Progenitor cell of endocrine pancreas (in vitro differentiated cells): ENCODE measurements at places on chromosomes 7 and 10. TPM values are rescaled to one million over a fixed set of nuclear protein-coding genes. Genes with fewer than 3 reads are reported as not detected.
A peak's percentile ranks its signal among the peaks of the same experiment; 100 is the strongest.

DNA sequence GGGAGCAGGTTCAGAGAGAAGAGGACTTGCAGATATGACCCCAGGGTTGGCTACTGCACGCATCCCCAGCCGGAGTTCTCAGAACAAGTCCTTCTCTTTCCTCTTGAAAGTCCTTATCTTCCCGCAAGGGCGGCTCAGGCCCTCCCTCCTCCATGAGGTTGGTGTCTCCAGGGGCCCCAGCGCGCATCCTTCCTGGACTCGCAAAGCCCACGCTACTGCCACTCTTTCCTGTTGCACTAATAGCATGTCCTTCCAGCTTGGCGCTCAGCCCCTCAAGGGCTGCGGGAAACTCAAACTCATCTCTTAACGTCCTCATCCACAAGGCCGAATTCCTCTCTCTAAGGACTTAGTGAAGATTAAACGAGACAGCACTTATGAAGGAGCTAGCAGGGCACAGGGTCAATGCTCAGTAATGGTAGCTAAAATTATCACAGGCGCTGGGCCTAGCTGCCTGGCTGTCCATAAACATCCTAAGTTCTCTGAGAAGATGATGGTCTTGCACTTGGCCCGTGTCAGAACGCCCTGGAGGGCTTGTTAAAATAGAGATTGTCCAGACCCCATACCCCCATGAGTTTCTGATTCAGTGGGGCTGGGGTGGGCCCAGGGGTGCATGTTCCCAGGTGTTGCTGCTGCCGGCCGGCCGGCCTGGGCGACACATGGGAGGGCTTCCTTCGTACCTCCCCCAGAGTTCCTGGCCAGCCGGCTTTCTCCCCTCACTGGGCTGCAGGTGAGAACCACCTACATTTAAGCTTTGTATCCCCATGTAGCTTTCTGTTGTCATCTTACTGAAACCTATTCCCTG, 261.4 kb downstream of the COBL start:
- DNase-seq: no peak
- H3K27ac ChIP-seq: no peak overlapping the region

- H3K4me1 ChIP-seq: peaks cover 1% of the 10 kb centered on the region
- H3K27me3 ChIP-seq: no peaks in the 10 kb centered on the region
- H3K36me3 ChIP-seq: peaks cover 12% of the 10 kb centered on the region
- H3K4me3 ChIP-seq: no peak overlapping the region
- DNase-seq: no peak
- no peak overlapping the region for H3K27ac ChIP-seq
These were observed 92.1 kb downstream of the PPP1R3C start for GRCh38 chr10:91540733-91541132.

GRCh38 chr10:29535012-29535777, 99.6 kb downstream of the SVIL start:
- peaks cover 19% of the 10 kb centered on the region for H3K36me3 ChIP-seq
- DNase-seq: peak; percentile 51
- H3K4me3 ChIP-seq: peak overlapping the region; percentile 27
- no peaks in the 10 kb centered on the region for H3K27me3 ChIP-seq
- H3K4me1 ChIP-seq: peaks cover 23% of the 10 kb centered on the region

HMX3 gene
- not detected in 2 replicates for total RNA-seq

GNG11 gene
- not detected in 2 replicates for total RNA-seq

DNA sequence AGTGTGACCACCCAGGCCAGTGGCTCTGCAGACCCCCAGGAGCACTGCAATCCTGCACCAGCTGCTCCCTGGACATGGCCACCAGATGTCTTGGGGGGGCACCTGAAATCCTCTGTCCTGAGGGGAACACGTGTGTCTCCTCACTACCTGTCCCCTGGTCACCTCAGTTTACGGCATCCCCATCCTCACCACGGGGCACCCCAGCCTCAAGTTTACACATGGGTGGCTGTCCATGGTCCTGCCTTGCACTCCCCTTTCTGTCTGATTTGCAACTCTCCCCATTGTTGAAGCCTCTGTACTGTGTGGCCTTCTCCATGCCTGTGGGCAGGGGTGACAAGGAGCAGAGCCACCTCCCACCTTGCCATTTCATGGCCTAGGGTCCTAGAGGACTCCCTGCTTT, 67.2 kb downstream of the RAMP3 start:
- no peak for DNase-seq
- peaks cover 32% of the 10 kb centered on the region for H3K27me3 ChIP-seq
- no peaks in the 10 kb centered on the region for H3K4me1 ChIP-seq
- H3K27ac ChIP-seq: no peak overlapping the region
- H3K4me3 ChIP-seq: no peak overlapping the region

GRCh38 chr7:64811767-64812166, 17.5 kb downstream of the ZNF138 start:
- peaks cover 48% of the 10 kb centered on the region for H3K36me3 ChIP-seq
- no peaks in the 10 kb centered on the region for H3K4me1 ChIP-seq
- H3K4me3 ChIP-seq: no peak overlapping the region

- H3K4me1 ChIP-seq: peaks cover 32% of the 10 kb centered on the region
- H3K27me3 ChIP-seq: no peaks in the 10 kb centered on the region
- H3K4me3 ChIP-seq: no peak overlapping the region
- DNase-seq: no peak
These were observed 32.6 kb downstream of the PDZD8 start for GRCh38 chr10:117342641-117343040.

NEUROD6 gene
- not detected in 2 replicates for total RNA-seq

TDRD1 gene
- total RNA-seq: not detected in 2 replicates

DNA sequence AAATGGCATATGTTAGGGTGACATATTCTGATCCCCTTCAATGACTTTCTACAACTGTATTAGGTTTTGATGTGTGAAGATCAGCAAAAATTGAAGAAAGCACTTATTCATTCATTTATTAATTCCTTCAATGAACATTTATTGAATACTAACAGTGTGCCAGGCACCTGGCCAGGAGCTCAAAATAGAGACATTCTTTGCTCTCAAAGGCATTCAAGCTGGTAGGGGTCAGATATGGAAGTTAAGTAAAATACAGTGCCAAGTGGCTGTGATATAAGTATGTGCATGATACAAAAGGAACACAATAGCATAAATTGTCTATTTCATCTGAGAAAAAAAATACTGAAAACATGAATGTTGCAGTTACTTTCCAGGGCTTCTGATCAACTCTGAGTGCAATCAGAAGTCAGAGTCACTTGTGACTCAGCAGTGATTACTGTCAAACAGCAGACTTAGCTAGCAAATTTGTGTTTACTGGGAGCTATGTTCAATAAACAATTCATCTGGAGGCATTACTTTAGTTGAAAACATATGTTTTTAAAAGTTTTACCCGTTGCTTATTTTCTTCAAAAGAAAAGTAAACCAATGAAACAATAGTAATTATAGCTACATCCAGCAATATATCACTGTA, 60.4 kb upstream of the CACNB2 start:
- no peaks in the 10 kb centered on the region for H3K4me1 ChIP-seq
- H3K27ac ChIP-seq: no peak overlapping the region

STRIP2 gene
- total RNA-seq: 6.5 and 6.8 TPM in 2 replicates

ERCC6 gene
- total RNA-seq: 30.2 and 35.0 TPM in 2 replicates

ZFAND2A gene
- total RNA-seq: 14.1 and 16.8 TPM in 2 replicates

DNA sequence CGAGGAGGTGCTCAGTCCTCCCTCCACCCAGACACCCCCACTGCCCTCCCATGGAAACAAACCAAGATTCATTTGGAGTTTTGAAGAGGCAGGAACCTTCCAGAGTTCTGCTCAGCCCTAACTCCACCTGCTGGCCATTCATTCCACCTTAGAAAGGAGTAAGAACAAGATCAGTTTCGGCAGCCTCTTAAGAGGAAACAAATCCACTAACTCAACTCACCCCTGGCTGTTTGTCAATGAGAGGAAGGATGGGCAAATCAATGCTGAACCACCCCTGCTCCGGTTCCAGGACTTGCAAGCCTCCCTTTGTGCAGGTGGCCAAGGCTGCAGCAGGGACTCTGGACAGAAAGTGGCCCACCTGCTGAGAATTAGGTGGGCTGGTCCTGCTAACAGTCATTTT, 26.2 kb downstream of the CCDC3 start:
- H3K4me1 ChIP-seq: peaks cover 5% of the 10 kb centered on the region
- no peaks in the 10 kb centered on the region for H3K36me3 ChIP-seq
- no peak overlapping the region for H3K4me3 ChIP-seq
- H3K27me3 ChIP-seq: peaks cover 32% of the 10 kb centered on the region
- no peak for DNase-seq
- H3K27ac ChIP-seq: peak overlapping the region; percentile 47

GRCh38 chr7:98214811-98215321, 3.6 kb downstream of the BHLHA15 start:
- H3K27me3 ChIP-seq: no peaks in the 10 kb centered on the region
- DNase-seq: no peak
- no peak overlapping the region for H3K27ac ChIP-seq
- H3K36me3 ChIP-seq: peaks cover 9% of the 10 kb centered on the region
- H3K4me1 ChIP-seq: peaks cover 18% of the 10 kb centered on the region
- H3K4me3 ChIP-seq: no peak overlapping the region

OR2A12 gene
- total RNA-seq: not detected in 2 replicates

CSTF2T gene
- total RNA-seq: 26.7 and 28.7 TPM in 2 replicates

DNA sequence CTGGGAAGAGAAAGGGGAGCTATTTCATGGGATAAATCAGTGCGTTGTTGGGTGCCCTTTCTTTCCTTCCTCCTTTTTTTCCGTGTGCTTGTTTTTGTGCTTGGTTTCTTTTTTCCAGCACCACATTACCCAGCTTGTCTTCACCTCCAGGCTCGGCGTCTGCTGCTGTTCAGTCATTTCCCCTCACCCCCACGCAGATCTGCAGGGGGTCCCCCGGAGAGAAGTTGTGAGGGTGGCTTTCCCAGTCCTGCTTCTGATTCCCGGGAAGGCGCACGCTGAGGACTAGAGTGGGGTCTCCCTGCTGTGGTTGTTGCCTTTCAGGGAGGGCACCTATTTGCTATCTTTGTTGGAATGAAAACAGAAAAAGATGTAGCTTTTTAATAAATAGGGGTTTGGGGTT, 1.6 kb downstream of the CAMK1D start:
- no peak for DNase-seq
- H3K36me3 ChIP-seq: no peaks in the 10 kb centered on the region
- no peak overlapping the region for H3K27ac ChIP-seq
- H3K4me3 ChIP-seq: peak overlapping the region; percentile 91
- H3K27me3 ChIP-seq: peaks cover 63% of the 10 kb centered on the region
- H3K4me1 ChIP-seq: peaks cover 19% of the 10 kb centered on the region

DNA sequence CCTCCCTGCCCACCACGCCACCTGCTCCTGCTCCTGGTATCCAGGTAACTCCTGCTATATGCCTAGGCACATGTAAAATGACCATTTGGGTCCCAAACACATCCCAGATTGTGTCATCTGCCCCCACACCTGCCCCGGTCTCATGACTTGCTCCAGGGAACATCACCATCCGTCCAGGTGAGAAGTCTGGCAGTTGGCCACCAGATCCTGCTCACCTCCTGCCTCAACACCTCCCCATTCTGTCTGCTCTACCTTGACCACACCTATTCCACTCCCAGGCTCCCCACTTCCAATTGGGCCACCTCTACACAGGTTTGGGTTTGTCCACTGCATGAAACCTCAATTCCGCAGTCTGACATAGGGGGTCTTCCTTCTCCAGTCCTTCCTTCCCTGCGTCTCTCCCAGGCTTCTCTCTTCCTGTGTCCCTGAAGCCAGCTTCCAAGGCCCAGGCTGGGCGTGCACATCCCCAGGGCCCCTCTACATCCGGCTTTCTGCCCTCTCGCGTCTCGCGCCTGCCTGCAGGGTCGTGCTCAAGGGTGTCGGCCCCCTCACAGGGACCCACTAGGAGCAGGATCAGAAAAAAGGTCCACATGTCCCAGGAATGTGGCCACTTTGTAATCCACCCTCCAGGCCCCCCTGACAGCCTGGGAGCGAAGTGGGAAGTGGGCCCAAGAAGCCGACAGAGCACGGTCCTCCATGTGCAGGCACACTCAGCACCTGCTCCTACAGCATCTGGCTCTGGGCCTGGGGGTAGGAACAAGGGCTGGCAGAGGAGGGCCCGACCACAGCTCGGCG, 49.3 kb upstream of the DAGLB start:
- H3K36me3 ChIP-seq: no peaks in the 10 kb centered on the region
- H3K27me3 ChIP-seq: no peaks in the 10 kb centered on the region
- peak overlapping the region; percentile 73 for H3K27ac ChIP-seq
- no peak overlapping the region for H3K4me3 ChIP-seq
- no peaks in the 10 kb centered on the region for H3K4me1 ChIP-seq

AUTS2 gene
- total RNA-seq: 119 and 125 TPM in 2 replicates

DNA sequence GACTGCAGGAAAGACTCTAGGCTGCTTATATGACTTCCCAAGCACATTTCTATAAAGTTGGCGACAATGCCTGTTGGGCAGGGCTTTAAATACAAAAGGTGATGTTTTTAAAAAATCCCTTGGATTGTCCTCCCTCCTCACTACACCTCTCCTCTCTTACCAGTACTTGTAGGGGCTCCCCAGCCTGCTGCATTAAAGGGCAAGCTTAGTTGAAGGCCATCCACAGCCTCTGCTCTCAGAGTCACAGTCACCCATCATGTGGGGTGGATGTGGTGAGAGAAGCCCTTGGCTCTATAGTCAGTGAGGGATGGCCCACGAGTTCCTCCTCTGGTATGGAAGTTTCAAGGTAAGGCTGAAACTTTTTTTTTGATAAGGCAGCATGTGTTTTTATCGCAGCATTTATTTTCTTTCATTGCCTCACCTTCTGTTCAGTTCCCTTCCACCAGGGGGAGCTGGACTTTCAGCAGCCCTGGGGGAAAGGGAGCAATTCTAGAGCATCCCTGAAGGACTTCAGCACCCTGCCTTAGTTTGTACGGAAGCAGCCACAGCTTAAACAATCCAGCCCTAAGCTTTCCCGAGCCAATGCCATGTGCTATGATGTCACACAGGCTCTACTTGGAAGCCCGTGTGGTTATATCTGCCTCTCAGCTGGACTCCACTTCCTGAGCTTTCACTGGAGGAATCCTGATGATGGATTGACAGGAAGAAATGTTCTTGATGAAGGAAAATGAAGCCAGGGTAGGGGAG, 131.9 kb downstream of the CALCR start:
- H3K27me3 ChIP-seq: no peaks in the 10 kb centered on the region
- no peak overlapping the region for H3K4me3 ChIP-seq
- no peak overlapping the region for H3K27ac ChIP-seq
- H3K4me1 ChIP-seq: no peaks in the 10 kb centered on the region

SLC18A2 gene
- total RNA-seq: 0.17 and 0.20 TPM in 2 replicates

DNA sequence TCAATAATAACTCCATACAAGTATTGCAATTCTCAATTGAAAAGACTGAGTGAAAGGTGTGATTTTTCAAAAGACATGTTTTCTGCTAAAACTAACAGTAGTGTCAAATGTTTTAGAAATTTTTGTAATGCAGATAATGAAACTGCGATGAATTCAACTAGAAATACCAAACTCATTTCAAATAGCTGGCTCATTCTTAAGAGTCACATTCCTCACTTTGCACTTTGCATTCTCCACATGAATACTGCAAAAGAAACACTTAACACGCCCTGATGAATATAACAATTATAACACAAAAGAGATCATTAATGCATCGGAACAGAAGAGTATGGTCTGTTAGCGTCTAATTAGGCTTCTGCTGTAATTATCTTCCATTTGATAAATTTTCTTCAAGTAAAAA, 15.5 kb upstream of the TSPAN12 start:
- no peaks in the 10 kb centered on the region for H3K27me3 ChIP-seq
- no peaks in the 10 kb centered on the region for H3K36me3 ChIP-seq
- no peak for DNase-seq
- H3K4me1 ChIP-seq: peaks cover 21% of the 10 kb centered on the region
- H3K4me3 ChIP-seq: no peak overlapping the region
